Activated CD4-positive, alpha-beta T cell treated with anti-CD3 and anti-CD28 coated beads for 24 hours (primary cell): ENCODE measurements at places on chromosomes 6 and 20.

DNA sequence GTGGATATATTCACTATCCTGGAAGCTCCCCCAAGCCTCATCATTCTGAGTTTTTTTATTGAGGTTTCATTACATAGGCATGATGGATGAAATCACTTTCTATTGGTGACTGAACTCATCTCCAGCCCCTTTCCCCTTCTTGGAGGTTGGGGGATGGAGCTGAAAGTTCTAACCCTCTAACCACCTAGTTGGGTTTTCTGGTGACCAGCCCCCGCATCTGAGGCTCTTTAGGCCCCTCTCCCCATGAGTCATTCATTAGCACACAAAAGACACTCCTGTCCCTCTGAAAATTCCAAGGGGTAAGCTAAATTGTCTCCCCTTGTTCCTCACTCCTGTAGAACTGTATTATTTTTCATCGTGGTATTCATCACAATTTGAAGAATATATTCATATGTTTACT, 33.3 kb downstream of the GFRA4 start:
- DNase-seq, result no peak

GRCh38 chr20:58651946-58652605, 993 bp downstream of the STX16 start:
- no peak for DNase-seq

DNA sequence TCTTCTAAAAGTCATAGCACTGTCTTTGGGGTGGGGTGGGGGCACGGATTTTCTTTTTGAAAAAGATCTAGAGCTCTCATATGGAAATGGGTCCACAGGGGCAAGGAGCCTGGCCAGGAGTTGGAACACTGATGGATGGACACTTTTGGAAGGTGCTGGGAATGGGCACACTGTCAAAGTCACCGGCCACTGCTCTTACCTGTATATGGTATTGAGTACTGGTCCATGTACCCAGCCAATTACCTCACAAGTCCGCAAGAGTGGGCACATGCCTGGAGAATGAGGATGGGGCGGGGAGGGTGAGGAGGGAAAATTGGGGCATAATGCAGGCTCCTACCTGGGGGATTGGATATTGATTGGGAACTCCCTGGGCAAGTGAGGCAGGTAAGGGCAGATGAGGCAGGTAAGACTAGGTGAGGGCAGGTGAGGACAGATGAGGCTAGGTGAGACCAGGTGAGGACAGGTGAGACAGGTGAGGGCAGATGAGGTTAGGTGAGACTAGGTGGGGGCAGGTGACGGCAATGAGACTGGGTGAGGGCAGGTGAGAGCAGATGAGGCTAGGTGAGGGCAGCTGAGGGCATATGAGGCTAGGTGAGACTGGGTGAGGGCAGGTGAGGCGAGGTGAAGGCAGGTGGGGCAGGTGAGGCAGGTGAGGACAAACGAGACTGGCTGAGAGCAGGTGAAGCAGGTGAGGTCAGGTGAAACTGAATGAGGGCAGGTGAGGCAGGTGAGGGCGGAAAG, 167.9 kb downstream of the NRN1 start:
- DNase-seq, result no peak

- DNase-seq, result no peak
These were observed 180.9 kb downstream of the SAMD5 start for GRCh38 chr6:147689398-147689797.

DNA sequence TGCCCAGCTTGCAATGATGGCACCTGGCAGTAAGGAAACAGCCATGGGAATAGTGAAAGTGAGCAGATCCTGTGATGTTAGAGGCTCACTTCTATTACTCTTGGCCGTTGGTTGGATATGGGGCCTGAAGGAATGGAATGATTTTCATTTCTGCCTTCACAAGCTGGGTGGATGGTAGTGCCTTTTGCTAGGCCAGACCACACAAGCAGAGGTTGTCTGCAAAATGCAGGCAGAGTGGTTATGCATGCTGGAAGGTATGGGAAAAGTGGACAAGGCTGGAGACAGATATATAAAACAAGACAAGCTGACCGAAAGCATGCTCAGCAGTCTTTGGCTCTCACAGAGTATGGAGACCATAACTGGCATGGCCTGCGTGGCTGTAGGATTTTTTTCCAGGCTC, 50.7 kb upstream of the ERVFRD-1 start:
- DNase-seq, result no peak

GRCh38 chr6:147434516-147434915, 74.0 kb upstream of the SAMD5 start:
- DNase-seq, result no peak

GRCh38 chr20:10954137-10954840, 280.5 kb upstream of the JAG1 start:
- no peak for DNase-seq

DNA sequence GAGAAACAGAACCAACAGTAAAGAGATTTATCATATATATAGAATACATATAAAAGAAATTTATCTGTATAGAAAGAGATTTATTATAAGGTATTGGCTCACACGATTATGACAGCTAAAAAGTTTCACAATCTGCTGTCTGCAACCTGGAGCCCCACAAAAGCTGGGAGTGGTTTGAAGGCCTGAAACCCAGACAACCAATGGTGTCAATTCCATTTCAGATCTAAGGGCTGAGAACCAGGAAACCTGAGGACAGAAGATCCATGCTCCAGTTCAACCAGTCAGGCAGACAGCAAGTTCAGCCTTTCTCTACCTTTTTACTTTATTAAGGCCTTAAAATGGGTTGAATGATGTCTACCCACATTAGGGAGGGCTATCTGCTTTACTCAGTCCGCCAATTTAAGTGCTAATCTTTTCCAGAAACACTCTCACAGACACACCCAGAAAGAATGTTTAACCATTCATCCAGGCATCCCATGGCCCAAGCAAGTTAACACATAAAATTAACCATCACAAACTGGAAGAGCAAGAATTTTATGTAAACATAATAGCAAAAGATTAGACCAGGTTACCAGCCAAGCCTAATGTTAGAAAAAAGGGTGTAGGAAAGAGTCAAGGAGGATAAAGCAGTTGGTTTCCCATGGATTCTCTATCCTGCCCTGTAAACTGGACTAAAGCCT, 170.9 kb downstream of the FUT9 start:
- DNase-seq, result no peak

DNA sequence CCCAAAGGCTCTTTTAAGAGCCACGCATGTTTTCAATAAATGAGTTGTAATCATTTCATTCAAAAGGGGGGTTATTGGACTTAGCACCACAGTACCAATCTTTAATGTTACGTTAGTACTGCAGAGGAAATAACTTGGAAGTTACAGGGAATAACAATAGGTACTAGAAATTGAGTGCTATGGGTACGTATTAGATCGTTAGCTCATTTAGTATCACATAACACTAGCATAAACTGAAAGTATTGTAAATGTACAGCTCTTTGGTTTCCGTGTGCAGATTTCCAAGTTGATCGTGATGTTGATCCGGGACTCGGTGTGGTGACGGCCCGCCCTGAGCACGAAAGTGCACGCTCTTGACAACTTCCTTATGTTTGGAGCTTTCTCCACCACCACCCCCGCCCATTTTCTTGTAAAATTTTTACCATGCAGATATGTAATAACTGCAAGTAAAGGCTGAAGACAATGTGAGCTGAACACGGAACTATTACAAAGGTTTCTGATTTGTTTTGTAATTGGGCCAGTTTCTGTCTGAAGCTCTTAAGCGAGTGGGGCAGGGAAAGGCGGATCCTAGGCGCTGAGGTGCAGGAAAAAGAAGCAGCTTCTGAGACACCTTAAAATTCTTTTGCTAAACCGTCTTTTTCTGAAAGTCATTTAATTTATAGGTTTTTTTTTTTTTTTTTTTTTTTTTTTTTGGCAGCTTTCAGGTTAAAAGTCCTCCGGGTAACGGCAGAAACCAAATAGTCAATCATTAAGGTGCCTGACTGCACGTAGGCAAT, 71.5 kb downstream of the HFE start:
- DNase-seq, result no peak
